ENCODE measurements at places on chromosomes 12 and 14.

- DNase-seq = no peak
Observed at GRCh38 chr12:20588042-20588441, 107.1 kb upstream of the SLCO1C1 start.

DNA sequence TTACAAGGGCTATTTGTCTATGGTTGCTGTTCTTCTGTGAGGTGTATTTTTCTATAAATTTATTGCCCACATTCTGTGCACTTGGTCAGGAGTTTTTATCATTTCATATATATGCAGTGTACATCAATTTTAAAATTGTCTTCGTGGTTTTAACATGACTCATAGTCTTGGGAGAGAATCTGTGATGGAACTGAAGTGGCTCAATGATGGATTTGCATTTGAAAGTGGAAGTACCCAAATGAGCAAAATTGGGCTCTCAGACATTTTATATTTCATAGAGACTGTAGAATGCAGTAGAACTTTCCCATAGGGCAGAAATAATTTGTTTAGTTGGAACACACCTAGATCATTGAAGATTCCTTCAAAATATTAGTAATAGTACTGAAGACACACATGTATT is 1.9 kb upstream of the SCFD1 start:
- DNase-seq = peak; percentile 54

DNA sequence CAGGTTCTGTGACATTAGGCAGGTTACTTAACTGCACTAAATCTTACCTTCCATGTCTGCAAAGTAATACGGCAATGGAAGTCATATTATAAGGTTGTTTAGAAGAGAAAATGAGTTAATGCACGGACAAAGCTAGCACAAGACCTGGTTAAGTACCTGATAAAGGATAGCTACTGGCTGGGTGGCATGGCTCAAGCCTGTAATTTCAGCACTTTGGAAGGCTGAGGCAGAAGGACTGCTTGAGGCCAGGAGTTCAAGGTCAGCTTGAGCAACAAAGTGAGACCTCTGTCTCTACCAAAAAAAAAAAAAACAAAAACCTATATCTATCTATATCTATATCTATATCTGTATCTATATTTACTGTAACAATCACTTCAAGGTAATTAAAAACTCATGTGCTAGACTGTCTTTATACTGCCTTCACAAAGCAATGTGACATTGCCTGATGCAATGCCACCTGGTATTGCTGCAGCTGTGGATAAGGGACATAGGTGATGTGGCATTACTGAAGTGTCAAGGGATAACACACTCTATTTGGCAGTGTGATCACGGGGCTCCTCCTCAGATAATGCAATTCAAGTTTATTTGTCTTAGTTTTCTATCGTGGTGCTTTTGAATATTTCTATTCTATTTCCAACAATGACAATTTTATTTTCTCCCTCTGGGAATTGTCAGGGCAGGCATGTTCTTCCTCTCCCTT is 107.1 kb downstream of the PAX9 start:
- DNase-seq = no peak

DNA sequence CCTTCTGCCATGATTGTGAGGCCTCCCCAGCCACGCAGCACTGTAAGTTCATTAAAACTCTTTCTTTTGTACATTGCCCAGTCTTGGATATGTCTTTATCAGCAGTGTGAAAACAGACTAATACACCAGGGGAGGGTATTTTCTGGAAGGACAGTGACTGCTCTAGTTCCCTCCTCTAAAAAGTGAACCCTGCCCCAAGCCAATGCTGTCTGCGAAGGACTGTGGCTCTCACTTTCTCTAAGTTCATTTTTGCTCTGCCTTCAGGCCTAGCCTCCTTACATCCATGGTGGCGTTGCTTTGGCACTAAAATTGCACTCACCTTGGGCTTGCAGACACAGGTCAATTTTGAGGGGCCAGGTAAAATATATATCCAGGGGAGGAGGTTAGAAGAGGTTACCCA is 323.0 kb downstream of the VRK1 start:
- DNase-seq = no peak

GRCh38 chr12:106445959-106446358 is 88.4 kb downstream of the POLR3B start:
- DNase-seq = no peak
